Endodermal cell (in vitro differentiated cells): ENCODE measurements at places on chromosomes 4 and X.

DNA sequence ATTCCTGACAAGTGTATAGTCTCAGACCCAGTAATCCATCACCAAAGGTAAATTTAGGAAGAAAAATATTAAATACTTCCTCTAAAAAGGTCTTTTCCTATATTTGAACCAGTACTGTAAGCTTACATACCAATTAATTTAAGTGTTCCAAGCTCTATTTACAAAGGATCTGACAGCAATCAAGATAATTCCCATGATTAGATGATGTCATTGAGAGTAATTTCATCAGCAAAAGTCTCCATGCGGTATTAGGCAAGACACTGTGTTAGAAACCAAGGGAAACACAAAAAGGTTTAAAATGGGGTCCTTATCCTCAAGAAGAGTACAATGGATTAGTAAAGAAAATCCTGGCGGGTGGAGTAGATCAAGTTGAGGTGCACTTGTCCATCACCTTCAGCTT is 198.5 kb downstream of the PRDM5 start:
- DNase-seq: no peak

DNA sequence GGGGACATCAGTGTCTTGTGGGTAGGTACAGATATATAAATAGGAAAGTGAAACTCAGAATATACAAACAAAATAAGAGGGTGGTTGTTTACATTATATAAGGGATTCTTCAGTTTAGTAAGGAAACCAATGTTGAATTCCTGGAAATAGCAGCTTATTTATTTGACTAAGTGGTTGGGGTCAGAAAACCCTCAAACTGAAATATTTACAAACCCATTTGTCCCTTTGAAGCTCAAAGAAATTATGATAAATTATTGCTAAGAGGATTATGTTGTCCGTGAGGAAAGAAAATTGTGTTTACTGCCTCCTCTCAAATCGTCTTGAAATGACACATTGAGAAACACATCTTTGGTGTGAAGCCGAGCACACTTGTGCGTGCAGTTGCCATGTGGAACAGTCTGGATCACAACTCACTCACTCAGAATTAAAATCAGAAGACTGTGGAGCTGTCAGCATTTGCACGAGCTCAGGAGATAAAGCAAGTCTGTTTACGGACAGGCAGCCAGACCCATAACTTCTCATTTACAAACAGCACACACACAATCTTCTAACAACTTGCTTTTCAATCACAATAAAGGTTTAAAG is 46.8 kb upstream of the SETD7 start:
- no peak for DNase-seq

DNA sequence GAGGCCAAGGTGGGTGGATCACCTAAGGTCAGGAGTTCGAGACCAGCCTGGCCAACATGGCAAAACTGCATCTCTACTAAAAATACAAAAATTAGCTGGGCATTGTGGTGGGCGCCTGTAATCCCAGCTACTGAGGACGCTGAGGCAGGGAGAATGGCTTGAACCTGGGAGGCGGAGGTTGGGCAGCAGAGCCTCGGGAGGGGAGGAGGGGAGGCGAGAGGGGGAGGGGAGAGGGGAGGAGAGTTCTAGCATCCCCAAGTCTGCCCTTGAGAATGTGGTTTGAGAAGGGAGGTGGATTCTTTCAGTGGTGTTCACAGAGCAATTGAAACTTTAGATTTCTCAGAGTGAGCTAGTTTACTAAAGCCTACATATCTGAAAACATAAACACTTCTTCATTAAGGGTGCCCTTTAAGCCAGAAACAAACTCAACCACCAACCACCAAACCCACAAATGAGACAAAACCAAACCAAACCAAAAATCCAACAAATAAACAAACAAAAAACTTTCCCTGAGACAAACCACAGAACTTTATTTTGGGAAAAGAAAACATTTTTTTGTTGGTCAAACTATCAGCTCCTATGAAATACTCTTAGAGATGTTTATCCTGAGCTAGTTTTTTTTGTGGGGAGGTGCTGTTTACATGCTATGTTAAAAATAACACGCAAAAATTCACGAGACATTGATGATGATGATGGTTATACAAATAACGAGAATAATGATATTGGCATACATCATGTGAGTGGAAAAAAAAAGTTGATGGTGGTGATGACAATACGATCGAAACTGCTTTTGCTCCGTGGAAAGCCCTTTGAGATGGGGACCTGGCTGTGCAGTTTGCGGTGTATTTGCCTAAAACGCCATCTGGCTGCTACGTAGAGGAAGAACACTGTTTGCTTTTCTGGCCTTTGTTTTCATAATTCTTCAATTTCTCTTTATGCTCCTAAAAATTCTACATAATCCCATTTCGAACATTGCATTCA is 98.2 kb upstream of the PRKX start:
- peak; percentile 54 for DNase-seq

- DNase-seq: no peak
These were observed 54.4 kb upstream of the IRF2 start for GRCh38 chr4:184528713-184529112.

DNA sequence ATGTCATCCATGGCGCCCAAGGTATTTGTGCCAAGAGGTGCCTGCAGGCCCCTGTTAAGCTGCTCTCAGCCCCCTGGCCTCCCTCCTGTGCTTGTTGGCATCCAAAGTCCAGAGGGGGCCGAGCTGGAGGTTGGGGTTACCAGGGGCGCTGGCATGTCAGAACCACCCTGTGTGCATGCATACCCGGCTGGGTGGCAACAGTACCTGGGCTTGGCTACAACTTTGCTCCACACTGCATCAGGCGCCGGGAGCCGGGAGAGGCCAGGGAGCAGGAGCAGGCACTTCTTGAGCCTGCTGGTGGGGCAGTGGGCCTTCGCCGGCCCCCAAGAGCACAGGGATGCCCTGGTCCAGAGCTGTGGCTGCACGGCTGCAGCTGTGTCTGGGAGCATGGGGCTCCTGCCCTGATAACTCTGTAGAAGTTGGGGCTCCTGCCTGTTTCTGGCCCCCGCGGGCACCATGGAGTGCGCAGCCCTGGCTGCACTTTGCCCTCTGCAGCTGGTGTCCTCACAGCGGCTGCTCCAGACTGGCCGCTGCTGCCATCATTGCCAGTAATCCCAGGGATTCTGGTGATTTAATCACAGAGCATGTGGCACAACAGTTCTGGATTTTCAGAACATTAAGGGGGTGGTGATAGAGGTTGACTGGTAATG is 130.3 kb downstream of the ARHGAP10 start:
- DNase-seq: no peak

GRCh38 chr4:8182858-8183725 is 16.0 kb upstream of the SH3TC1 start:
- DNase-seq: no peak

- DNase-seq: peak; percentile 77
These were observed 840 bp downstream of the GRID2 start for GRCh38 chr4:92304606-92305005.

DNA sequence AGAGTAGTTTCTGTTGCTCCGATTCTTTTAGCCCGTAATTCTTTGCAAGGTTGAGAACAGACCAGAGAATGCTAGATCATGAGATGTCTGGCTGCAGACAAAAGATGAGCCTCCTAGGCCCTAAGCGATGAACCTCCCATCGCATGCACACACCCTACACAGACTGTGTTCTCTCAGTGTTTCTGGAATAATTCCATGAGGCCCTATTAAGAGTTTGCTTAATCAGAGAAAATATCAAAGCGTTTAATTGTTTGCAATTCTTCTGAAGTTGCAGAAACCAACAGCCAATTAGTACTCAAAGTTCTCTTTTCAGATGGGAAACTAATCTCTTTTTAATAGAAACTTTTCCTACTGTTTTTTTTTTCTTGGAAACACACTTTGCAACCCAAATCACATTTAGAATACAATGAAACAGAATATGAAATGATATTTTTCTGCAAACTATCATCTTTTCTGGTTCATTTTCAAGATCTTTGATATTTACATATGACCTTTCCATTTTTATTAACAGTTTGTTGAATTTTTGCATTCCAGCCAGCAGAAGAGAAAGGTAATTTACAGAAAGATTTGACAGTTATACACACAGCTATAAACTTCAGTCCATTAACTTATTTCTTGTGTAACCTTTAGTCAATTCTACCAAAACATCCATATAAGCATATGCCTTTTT is 1525.6 kb downstream of the ARAP2 start:
- no peak for DNase-seq

- peak; percentile 78 for DNase-seq
These were observed 132.5 kb upstream of the NHS start for GRCh38 chrX:17242470-17242869.

DNA sequence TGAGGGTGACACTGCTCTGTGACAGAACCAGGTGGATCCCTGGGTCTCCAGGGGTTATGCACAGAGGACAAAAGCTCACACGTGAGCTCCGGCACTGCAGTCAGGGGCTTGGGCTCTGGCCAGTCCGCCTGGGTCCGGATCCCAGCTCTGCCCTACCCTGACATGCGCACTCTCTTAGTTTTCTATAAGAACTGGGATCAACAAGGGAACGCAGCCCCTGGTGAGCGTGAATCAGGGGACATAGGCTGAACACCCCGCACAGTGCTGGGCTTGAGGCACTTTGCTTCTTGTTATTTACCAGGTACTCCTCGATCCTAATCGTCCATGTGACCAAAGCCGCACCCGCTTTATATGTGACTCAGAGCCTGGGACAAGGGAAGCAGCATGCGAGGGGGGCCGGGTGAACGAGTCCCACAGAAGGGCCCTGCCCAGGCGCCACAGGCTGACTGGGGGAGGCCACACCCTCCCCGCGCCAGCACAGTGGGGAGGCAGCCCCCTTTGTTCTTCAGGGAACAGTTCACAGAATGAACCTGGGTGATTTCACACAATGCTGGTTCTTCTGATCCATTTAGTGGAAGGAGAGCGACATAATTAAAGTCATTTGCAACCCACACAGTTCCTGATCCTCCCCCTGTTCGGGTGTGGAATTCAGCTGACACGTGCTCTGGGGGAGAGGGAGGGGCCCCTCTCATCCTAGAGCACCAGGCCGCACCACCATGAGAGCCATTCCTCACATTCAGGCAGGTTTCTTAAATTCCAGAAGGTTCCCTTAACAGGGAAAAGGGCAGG is 55.5 kb downstream of the WFS1 start:
- DNase-seq: peak; percentile 50

GRCh38 chr4:108366716-108367115 is 198.0 kb upstream of the LEF1 start:
- DNase-seq: no peak

DNA sequence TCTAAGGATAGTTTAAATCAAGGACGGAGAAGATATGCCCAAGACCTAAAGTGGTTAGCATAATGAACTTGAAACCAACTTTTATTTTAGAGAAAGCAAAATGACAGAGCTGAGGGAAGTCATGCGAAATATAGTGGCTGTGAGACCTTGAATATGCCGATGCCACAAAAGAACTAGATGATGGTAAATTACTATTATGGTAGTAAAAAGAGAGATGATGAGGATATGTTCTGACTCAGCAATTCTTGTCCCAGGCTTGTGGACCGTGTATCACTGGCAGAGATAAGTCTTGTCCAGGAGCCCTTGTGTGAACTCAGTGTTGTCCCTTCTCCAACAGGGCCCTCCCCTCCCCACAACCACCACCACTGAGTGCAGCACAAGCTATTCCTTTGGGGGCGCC is 1605.6 kb upstream of the TENM3 start:
- no peak for DNase-seq

- no peak for DNase-seq
These were observed 35.2 kb upstream of the GRIA2 start for GRCh38 chr4:157185363-157185762.

- DNase-seq: no peak
These were observed 444.6 kb downstream of the IL15 start for GRCh38 chr4:142081025-142081424.

GRCh38 chrX:69036674-69037573 is 128.3 kb downstream of the PJA1 start:
- peak; percentile 41 for DNase-seq

- no peak for DNase-seq
These were observed 3.6 kb downstream of the TBCK start for GRCh38 chr4:106312377-106312776.

DNA sequence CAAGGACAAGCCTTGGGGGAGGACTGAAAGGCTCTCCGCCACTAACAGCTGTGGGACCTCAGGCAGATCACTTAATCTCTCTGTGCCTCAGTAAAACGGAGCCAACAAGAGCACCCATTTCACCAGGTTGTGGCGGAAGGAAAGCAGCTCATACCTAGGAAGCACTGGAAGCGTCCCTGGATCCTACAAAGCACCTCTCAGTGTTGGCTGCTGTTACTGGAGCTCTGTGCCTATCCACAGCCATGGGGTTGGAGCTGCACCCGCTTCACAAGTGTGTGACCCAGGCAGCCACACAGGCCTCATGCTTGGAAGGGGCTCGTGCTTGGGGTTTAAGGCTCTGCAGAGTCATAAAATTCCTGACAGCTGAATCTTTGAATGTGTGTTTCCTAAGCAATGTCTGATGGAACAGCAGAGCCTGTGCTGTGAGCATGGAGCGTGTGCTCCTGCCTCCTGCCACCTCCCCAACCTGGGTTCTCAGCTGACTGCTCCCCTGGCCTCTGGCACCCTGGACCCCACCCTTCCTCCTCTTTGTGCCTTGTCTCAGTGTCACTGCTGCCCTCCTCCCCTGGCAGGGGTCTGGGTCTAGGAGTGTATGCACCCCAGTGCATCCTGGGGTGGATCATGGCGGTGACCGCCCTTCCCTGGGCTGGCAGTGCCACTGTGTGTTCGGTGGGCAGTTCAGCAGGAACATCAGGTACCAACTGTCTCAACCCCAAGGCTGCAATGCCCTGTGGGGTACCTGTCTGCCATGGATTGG is 14.4 kb upstream of the MAN2B2 start:
- no peak for DNase-seq

DNA sequence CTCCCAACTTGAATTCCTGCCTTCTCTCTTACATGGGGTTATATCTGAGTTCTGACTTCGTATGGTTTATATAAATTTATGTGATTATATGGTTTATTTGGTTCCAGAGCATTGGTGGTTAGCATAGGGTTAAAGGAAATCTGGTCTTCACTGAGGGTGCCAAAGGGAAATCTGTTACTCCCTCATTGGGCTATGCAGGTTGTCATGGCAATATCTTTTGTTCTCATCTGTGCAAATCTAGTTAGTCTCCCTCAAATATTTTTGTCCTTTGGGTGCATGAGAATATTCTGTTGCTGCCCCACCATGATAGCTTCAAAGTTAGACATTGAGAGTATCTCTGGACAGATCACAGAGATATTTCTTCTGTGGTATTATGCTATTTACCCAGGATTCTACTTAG is 71.8 kb upstream of the OTUD4 start:
- DNase-seq: no peak

DNA sequence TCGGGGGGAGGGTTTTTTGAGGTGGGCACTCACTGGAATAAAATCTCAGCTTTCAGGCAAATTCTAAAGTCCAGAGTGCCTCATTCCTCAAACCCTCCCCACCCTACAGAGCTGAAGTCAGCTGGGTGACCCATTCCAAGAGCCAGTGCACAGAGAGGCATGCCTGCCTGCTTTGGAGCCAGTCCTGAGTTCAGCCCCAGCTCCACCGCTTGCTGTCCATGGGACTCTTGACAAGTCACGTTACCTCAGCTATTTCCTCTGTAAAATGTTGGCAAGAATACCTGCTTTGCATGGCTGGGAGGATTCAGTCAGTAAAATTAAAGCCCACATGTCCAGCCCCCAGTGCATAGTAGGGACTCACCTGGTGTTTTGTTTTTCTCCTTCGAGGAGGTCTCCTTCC is 125.9 kb upstream of the PJA1 start:
- DNase-seq: no peak

- no peak for DNase-seq
These were observed 1523.7 kb downstream of the ARAP2 start for GRCh38 chr4:34720571-34720970.
